NCI-H1092 (cell line): ENCODE measurements at places on chromosomes 16 and 17.

DNA sequence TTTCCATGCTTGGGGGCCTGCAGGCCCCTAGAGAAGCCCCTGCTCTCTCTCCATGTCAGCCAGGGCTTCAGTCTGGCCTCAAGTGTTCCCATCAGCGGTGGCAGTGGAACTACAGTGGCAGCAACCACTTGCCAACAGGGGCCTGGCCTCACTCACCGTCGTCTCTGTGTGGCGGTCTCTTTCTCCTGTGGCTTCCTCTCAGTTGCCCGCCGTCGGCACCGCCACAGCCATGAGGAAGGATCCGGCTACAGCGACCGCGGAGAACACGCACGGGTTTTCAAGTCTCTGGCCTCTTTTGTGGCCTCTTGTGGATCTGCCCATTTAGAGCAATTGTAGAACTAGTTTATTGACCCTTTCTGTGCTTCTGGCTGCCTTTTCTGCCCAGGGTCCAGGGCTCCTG, 8.5 kb downstream of the ARMC7 start:
- DNase-seq, result no peak

DNA sequence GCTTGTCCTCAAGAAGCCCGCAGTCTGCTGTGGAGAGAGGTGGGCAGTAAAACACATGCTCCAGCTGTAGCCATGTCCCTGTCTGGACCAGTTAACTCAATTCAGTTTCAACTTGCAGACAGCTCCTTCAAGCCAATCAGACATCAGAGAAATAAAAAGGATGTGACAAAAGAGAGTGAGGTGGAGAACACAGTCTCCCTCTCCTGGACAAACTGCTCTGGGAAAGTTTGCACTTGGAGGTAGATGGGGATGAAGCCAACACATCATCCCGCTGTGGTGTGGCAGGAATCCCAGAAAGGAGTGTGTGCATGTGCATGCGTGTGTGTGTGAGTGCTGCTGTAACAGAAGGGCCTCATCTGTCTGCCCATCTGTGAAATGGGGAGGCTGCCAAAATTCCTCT, 358.6 kb upstream of the ASIC2 start:
- no peak for DNase-seq

- DNase-seq, result no peak
Measured at GRCh38 chr16:55257966-55258613, 65.9 kb upstream of the IRX6 start.

- no peak for DNase-seq
Measured at GRCh38 chr17:52762147-52762793, 603.8 kb upstream of the CA10 start.

DNA sequence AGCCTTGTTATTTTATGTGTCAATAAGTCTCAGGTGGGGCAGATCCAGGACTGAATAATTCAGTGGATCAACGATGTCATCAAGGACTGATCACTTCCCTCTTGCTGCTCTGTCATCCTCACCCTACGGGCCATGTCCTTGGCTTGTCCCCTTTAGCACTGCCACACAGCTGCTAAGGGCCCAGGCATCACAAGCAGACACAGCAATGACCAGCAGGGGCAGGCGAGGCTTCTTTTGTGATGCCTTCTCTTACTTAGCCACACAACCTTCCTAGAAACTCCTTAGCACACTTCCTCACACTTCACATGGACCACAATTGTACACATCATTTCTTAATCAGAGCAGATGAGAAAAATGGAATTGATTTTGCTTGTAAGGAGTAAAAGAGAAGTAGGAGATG, 356.3 kb upstream of the SOX9 start:
- no peak for DNase-seq

DNA sequence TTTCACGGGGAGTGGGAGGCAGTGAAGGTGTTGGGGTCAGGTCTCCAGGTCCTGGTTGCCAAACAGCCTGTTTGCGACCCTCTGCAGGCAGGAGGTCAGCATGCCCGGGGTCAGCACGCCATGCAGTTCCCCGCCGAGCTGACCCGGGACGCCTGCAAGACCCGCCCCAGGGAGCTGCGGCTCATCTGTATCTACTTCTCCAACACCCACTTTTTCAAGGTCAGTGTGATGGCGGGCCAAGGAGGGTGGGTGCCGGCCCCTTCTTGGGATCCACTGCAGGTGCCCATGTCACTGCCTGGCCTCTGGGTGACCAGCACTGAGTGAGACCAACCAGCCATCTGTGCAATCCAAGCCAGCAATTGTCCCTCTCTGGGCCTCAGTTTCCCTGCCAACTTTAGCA, 21.3 kb downstream of the ADGRG5 start:
- no peak for DNase-seq

DNA sequence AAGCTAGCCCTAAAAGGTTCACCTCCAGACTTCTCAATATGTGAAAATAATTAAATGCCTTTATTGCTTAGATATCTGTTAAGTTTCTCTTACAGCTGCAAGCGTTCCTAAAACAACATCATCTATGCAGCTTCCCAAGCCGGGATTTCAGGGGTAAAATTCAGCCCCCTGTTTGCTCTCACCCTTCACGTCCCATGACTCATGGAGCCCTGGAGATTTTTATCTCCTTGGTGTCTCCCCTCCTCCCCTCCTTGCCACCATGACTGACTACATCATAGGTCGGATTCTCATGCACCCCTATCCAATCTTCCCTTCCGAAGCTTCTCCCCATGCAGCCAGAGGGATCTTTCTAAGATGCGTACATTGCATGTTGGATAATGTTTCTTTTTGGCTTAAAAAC, 21.0 kb upstream of the CACNG4 start:
- no peak for DNase-seq

DNA sequence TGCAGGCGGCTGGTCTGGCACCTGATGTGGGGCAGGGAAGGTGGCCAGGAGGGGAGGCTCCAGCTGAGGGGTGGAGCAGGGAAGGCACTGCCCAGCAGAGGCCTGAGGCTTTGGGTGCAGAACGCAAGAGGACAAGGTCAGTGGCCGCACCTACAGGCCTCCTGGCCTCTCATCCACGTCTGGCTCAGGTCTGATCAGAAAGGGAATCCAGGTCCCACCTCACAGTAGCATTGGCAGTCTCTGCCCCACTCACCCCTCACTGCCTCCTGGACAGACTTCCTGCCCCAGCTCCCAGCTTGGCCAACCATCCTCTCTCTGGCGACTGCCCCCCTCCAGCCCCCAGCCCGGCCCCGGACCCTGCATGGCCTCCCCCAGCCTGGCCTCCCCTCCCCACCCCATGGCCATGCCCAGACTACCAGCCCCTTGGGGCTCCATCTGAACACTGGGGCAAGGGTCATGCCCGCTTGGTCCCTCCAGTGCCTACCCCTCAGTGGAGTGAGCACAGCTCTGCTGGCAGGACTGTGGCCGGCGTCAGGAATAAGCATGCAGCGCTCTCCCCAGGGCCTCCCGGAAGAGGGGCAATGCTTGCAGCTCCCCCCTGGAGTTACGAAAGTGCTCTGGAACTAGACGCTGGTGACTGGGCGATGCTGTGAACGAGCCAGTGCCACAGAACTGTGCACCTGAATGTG, 4.6 kb downstream of the UTS2R start:
- no peak for DNase-seq

GRCh38 chr17:37147301-37147812, 198.6 kb downstream of the AATF start:
- DNase-seq, result no peak

DNA sequence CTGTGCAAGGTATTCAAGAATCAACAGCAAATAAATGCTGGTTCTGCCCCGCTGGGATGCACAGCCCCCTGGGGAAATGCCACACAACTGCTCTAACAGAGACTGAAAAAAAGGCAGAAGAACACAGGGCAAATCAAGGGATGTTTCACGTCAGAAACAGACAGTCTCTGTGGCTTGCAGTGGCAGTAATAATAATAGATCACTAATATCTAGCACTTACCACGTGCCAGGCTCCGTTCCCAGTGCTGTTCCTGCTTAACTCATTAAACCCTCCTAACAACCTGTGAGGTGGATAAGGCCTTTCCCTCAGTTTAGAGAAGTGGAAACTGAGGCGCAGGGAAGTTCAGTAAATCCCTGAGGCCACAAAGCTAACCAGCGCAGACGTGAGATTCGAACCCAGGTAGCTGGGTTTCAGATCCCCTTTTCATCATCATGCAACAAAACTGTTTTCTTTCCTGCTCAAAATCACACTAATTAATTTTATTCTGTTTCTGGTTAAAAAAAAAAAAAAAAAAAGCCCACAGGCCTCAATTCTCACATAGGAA, 36.7 kb downstream of the ARHGAP17 start:
- no peak for DNase-seq

DNA sequence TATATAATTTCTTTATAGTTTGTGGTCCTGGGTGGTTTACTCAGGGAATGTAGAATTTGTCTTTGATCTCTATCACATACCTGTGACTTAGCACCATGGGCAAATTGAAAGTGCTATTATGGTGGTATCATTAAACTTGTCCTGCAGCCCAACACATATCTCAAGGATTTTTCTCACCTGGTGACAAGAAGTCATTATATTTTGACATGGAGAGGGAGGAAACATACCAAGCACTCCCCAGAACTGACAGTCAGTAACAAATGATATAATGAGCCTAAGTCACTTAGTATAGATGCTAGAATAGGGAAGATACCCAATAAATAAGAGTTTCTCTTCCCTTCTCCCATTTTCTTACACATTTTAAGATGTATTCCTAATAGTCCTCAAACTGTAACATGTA, 805.5 kb upstream of the KIF2B start:
- no peak for DNase-seq

DNA sequence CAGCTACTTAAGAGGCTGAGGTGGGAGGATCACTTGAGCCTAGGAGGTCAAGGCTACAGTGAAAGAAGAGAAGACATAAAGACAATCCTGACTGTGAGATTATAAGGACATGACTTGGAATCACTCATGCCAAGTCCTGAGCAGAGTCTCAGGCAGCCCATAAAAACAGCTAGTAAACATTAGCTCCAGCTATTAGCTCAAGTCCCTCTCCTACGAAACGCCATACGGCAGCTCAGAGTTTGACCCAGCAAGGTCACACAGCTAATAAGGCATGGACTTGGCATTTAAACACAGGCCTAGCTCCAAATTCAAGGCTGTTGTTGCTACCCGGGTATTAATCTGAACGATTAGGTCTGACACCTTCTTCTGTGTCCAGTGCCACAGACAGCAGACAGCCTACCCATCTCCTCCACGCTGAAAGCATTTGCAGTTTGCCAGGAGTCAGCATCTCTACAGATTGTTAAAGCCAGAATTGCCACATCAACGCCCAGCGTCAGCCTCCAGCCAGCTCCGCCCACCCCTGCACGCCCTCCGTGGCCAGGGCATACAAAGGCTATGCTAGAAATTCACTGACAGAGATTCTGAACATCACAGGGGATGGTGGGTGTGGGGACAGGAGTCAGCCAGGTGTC, 9.9 kb upstream of the TMEM114 start:
- no peak for DNase-seq

DNA sequence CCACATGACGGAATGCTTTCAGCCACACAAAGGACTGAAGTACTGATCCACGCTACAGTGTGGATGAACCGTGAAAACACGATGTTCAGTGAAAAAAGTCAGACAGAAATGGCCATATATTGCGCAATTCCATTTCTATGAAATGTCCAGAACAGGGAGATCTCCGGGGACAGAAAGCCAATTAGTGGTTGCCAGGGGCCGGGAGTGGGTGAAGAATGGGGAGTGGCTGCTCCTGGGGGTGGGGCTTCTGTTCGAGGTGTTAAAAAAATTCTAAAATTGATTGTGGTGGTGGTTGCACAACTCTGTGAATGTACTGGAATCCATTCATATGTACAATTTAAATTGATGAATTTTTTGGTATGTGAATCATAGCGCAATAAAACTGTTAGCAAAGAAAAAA, 154.8 kb upstream of the HSBP1 start:
- DNase-seq, result no peak

- no peak for DNase-seq
Measured at GRCh38 chr17:38741921-38742410, 6.2 kb downstream of the PCGF2 start.

- DNase-seq, result no peak
Measured at GRCh38 chr16:54236773-54237172, 49.8 kb downstream of the IRX3 start.

DNA sequence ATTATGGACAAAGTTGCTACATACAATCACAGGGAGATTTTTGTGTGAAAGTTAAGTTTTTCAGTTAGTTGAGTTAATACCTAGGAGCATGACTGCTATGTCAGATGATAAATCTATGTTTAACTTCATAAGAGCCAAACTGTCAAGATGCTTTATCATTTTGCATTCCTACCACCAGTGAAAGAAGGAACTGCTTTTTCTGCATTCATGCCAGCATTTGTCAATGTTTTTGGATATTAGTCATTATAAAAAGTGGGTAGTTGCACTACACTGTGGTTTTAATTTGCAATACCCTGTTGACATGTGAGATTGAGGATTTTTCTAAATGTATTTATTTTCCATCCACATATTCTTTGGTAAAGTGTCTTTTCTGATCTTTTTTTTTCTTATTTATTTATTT, 434.0 kb upstream of the MON1B start:
- DNase-seq, result no peak

GRCh38 chr17:63395075-63395805, 50.9 kb downstream of the CYB561 start:
- DNase-seq, result no peak

DNA sequence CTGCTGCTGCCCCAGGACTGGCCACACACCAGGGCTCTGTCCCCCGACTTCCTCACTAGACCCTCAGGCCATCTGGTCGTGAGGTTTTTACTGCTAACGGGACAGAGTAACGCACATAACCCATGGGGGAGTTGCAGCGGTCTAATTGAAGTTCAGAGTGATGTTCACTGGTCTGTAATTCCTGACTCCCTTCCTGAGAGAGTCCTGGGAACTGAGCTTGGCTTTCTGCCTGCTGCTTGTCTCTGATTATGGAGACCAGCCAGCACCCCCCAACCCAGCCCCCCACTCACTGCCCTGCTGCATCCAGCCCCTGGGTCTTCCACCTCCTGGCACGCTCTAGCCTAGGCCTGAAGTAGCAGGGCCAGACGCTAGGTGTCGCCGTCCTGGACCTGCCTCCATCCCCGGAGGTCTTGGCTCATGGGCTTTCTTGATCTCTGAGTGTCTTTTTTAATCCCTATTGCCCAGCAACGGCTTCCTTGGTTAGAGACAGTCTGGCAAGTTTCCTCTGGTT, 192.9 kb downstream of the CCDC182 start:
- DNase-seq, result no peak

- DNase-seq, result no peak
Measured at GRCh38 chr17:44559634-44560554, 2.6 kb downstream of the FZD2 start.

DNA sequence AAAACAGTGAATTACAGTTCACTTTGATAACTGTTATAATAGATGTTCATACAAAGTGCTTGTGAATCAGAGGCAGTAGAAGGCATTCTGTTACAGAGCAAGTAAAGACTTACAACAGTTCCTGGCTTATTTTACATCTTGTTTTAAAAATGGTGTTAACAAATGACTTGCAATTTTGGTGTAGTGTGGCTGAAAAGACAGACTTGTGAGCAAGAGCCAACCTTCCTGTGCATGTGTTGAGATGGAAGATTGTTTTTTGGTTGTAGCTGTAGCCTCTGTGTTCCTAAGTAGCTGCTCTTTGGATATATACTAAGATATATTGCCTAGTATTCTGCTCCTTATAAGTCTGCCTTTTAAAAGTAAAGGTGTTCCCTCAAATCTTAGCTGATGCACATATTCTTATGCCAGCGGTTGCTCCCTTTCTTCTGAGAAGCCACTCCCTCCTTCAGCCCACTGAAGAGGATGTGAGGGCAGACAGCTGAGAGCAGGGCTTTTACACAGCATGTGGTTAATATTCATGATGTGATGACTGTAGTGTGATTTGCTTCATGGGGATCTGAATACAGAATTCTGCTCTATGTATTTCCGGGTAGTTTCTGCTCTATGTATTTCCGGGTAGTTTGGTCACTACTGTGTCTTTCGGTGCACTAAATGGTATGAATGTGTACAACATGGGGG, 182.3 kb downstream of the PHKB start:
- no peak for DNase-seq
